ENCODE measurements at places on chromosomes 4 and X. TPM values are rescaled to one million over a fixed set of nuclear protein-coding genes. Genes with fewer than 3 reads are reported as not detected.

The USP53 gene
- total RNA-seq: 6.6 TPM

The GUCY1A1 gene
- not detected for total RNA-seq

The CTAG2 gene
- total RNA-seq: not detected

The NUDT6 gene
- 7.5 TPM for total RNA-seq

The PHKA2 gene
- 22.0 TPM for total RNA-seq

- no peak for DNase-seq
Observed at GRCh38 chr4:152773953-152774352, 5.6 kb downstream of the TIGD4 start.

GRCh38 chrX:101605728-101606127 is 12.1 kb downstream of the ARMCX6 start:
- DNase-seq: no peak
